ENCODE measurements at places on chromosomes 1 and 21.

- no peak for DNase-seq
Observed at GRCh38 chr1:5340560-5341130, 651.6 kb downstream of the NPHP4 start.

DNA sequence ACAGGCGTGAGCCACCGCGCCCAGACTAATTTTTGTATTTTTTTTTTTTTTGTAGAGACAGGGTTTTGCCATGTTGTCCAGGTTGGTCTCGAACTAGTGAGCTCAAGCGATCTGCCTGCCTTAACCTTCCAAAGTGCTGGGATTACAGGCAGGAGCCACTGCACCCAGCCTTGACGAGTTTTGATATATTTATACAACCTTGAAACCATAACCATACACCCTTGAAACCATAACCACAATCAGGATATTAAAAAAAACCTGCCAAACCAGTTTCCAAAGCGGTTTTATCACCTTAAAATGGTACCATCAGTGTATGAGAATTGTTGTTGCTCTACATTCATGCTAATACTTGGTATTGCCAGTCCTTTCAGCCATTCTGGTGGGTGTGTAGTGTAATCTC, 3.7 kb upstream of the PHACTR4 start:
- DNase-seq: no peak

- DNase-seq: no peak
Observed at GRCh38 chr1:245463392-245464165, 308.8 kb downstream of the KIF26B start.

- no peak for DNase-seq
Observed at GRCh38 chr1:227453631-227454355, 109.6 kb upstream of the ZNF678 start.

- DNase-seq: no peak
Observed at GRCh38 chr1:160606611-160607010, 27.3 kb upstream of the CD84 start.

DNA sequence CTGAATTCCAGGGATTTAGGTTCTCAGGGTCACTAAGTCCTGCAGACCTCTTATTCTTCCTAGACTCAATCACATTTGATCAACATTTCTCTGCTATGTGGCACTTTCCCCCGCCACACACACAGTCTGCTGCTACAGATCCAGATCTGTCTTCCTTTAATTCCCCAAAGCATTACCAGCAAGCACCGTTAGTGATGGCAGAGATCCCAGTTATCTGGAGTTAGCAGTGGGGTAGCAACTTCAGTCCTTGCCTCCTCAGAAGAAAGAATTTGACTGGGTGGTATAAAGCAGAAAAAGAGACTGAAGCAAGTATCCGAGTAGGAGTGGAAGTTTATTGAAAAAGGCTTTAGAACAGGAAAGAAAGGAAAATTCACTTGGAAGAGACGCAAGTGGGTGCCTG, 100.4 kb upstream of the ETV3 start:
- no peak for DNase-seq

- DNase-seq: no peak
Observed at GRCh38 chr1:198498103-198498385, 42.4 kb downstream of the ATP6V1G3 start.

GRCh38 chr1:180244840-180245239, 14.8 kb downstream of the LHX4 start:
- DNase-seq: no peak

DNA sequence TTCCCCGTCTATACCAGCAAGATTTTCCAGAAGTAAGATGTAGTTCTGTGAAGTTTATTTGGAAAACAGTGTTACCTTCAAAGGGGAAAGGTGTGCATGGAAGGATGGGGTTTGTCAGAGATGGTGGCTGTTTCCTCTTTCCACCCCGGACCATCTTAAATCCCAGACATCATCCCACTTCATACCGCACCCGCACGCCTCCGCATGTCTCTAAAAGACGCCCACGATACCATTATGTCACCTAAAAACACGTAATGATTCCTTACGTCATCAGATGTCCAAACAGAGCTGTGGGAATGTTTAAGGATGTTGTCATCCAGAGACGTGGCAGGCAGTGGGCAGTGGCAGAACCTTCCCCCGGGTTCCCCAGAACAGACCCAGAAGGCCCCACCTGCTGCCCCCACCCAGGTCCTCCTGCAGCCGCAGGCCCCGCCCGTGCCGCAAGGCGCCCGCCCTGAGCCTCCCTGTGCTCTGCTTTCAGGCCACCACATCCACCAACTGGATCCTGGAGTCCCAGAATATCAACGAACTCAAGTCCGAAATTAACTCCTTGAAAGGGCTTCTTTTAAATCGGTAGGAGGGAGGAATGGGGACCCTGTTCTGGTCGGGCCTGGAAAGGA, 152.2 kb downstream of the PEX14 start:
- no peak for DNase-seq

Data from T-helper 9 cell (primary cell).